ENCODE measurements at places on chromosomes 7 and 10.

GRCh38 chr7:104791080-104791479 lies 222.9 kb upstream of the KMT2E start:
- DNase-seq: no peak

DNA sequence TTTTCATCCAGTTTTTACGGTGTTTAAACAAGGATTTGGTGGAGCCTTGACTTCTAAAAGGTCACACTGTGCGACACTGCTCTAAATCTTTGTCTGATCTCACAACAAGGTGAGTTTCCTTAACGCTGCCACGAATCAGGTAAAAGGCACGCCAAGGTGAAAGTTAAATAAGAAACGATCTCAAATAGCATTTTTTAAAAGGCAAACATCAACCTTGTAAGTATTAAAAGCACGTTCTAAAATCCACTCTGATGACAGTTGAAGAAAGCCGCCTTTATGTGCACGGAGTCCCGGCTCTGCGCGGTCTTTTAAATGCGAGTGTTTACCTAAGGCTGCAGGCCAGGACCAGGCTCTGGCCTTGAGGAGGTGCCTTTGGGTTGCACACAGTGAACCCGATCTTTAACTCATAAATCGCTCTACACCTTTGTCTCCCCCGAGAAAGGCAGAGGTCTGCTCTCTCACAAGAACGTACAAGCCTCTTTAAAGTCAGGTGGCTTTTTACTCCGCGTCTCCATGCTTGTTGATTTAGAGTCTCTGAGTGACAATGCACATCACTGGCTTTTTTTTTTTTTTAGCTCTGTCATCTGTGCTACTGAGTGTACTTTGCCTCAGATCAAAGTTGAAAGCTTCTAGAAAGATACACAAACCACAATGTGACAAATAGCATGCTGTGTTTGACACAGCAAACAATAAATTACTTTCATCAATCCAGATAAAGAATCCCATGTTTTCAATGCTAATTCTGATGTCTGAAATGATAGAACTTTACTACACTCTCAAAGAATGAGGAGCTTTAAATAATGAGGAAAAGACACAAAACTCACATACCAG lies 25.9 kb upstream of the RNF32 start:
- no peak for DNase-seq

DNA sequence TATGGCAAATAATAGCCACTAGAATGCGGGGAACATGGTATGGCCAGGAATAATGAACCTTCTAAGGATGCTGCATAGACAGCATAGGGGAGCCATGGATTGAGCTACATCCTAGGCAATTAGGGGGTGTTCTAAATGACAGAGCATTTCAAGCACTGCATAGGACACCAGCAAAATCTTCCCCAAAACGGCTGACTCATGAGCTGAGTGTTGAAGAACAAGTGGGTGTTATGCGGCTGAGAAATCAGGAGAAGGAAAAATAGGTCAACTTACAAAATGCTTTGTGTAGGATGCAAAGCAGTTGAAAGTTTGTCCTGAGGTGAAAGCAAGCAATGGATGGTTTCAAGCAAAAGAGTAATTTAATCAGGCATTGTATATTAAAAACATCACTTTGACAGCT lies 1023.5 kb upstream of the C7orf33 start:
- no peak for DNase-seq

DNA sequence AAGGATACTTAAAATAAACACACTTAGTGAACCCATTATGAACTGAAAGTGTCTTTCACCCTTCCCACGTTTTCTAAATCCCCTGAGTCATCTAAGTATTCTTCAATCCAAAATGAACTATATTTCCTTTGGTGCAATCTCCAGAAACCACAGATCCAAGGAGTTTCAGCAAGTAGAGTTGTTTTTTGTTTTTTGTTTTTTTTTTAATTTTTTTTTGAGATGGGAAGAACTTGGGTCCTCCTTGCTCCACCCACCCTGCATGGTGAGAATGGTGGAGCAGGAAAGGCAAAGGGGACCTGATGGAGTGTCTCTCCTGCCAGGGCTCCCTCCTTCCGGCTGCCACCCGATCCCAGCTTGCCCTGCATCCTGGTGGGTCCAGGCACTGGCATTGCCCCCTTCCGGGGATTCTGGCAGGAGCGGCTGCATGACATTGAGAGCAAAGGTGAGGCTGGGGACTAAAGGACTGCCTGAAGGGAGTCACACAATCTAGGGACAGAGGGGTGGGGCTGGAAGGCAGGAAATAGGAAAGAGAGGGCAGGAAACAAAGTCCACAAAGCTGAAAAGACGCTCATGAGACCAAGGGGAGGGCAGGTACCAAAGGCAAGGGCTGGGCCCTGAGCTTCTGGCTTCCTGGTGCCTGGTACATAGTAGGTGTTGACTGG lies 12.1 kb downstream of the ATG9B start:
- no peak for DNase-seq
